AG09309 (cell line): ENCODE measurements at places on chromosomes 2 and 18.
A peak's percentile ranks its signal among the peaks of the same experiment; 100 is the strongest.

DNA sequence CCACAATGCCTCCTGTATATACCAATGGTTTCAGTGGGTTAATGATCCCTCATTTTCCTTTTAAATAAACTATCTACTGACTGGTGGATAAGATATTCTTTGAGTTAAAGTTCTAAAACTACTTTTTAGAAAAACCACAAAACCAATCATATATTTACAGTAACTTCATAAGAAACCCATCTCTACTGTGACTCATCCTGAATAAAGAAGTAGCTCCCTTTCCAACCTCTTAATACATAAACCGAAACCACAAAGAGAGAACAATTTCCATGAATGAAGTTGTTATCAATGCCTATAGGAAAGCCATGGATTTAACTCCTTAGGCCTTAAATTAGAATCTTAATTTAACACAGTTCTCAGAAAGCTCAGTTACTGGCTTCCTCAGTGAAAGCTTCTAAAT is 227.0 kb upstream of the SMAD7 start:
- peak; percentile 20 for DNase-seq

DNA sequence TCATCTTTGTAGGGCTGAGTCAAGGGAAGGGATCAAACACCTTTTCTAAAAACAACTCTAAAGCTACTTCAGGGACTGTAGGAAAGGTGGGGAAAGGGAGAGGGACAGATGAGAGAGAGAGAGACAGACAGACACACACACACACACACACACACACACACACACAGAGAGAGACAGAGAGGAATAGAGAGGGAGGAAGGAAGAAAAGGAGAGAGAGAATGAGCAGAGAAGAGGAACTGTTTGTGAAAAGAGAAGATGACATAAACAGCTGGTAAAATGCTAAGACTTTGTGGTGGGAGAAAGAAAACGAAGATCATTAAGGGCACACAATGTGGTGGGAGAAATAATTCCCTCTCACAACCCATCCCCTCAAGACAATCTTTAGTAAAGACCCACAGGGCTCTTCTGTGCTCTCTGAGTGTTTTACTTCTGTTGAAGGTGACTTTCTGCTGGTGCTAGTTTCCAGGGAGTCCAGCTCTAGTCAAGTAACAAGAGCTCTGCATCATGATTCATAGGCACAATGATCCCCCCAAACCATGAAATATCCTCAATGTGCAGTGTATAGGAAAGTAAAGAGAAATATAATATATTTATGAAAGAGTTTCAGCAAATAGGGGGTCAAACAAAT is 77.2 kb upstream of the STK17B start:
- no peak for DNase-seq

GRCh38 chr2:188114014-188114413 is 177.7 kb upstream of the GULP1 start:
- peak; percentile 8 for DNase-seq

DNA sequence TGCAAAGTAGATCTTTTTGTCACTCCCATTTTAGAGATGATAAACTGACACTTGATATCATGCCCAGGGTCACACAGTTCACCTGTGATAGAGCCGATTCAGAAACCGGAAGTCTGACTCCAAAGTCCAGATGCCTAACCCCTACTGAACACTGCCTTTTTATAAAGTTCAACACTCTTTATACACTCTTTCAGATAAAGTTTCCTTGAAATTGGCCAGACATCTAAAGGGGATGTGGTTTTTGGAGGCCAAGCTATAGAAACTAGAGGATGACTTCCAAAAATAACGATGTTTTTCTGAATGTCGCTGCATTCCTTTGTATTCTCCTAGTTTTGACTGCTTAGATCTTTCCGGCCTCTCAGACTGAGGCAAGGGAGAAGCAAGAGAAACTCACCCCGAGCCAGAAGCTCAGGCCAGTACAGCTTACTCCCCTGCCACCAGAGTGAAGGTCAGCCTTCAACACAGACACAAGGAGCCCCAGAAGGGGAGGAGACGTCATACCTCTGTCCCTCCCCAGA is 61.8 kb downstream of the NRP2 start:
- no peak for DNase-seq

DNA sequence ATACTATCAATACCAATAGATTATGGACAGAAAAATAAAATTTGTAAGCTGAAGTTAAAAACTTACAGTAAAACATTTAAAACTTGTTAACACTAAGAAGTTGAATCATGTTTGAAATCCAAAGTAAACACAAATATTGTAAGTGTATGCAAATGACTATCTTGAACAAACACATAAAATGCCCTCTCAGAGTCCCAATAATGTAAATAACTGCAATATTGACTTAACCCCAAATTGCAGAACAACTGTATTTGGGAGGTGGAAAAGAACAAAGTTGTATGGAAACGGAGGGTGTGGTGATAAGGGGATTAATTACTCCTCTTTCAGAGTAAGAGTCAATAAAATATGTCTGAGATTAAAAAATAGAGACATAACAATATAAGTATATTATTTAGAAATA is 140.0 kb upstream of the NOL4 start:
- DNase-seq, result no peak

GRCh38 chr2:196318517-196319377 is 147.4 kb upstream of the STK17B start:
- DNase-seq, result no peak

DNA sequence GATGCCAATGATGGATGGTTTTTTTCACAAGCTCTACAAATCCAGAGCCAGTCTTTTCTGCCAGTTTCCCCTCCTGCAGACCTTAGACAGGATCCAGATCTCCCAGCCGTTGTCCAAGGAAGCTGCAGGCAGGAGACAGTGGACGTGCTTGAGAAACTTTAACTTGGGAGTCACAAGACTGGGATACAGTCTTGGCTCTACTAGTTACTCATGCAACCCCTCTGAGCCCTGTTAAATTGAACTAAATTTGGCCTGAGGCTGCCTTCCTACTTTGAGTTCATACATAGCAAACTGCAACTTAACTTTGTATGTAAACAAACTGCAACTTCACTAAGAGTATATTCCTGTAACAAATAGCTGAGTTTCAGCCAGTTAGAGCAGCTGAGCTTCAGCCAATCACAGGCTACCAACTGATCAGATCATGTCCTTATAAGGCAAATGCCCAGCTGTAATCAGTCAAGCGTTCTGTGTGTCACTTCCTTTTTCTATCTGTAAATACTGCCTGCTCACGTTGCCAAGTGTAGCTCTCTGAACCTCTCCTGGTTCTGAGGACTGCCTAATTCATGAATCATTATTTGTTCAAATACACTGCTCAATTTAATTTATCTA is 140.9 kb downstream of the CAPN13 start:
- peak; percentile 84 for DNase-seq

GRCh38 chr2:127536707-127537541 is 1.4 kb downstream of the MYO7B start:
- DNase-seq, result no peak

- DNase-seq, result peak; percentile 52
Measured at GRCh38 chr2:234674781-234675201, 177.9 kb upstream of the ARL4C start.

- DNase-seq, result no peak
Measured at GRCh38 chr2:135238651-135239050, 186.6 kb downstream of the RAB3GAP1 start.

DNA sequence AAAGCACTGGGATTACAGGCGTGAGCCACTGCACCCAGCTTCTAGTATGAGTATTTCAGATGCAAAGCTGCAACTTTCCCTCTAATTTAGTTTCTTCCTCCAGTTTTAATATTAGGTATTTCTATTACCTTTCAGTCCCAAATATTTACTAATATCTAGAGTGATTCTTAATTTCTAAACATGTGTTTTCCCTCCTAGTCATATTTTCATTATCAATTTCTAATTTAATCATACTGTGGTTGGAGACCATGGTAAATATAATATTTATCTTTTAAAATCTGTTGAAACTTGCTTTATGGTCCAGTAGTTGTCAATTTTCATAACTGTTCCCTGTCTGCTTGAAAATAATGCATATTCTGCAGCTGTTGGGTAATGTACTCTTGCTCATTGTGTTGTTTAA is 245.9 kb upstream of the REV1 start:
- no peak for DNase-seq

DNA sequence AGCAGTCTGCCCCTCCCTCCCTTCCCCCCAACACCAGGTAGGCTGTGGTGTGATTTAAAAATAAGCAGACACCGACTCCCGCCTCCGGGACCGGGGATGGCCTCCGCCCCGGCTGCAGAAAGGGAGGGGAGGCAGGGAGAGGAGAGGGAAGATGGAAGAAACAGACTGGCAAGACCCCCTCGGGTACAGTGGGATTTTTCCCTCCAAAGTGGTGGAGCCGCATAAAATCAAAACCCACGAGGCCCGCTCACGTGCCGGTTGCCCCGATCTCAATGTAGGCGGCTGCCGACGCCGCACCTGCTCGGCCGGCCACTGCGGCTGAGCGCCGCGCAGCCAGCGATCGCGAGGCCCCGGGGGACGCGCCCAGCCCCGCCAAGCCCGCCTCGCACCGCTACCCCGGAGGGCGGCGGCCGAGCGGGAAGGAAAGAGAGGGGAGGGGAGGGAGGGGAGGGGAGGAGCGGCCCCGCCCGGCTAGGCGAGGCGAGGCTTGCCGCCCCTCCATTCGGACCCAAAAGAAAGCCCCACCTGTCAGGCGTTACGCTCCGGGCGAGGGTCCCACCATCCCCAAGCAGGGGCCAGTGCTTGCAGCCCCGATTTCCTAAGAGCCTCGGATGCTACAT is 811 bp downstream of the ADD2 start:
- no peak for DNase-seq
